ENCODE measurements at places on chromosomes 2 and 18. TPM values are rescaled to one million over a fixed set of nuclear protein-coding genes. Genes with fewer than 3 reads are reported as not detected.
A peak's percentile ranks its signal among the peaks of the same experiment; 100 is the strongest.

Gene LRATD1
- not detected for total RNA-seq

Gene SNX17
- total RNA-seq = 74.5 TPM

Gene MROH2A
- not detected for total RNA-seq

Gene DYNAP
- total RNA-seq = not detected

Gene ECEL1
- total RNA-seq = 0.72 TPM

Gene G6PC2
- not detected for total RNA-seq

Gene SKOR2
- not detected for total RNA-seq

Gene HMSD
- 1.6 TPM for total RNA-seq

- H3K4me1 ChIP-seq = peaks cover 21% of the 10 kb centered on the region
- no peaks in the 10 kb centered on the region for H3K27me3 ChIP-seq
- no peaks in the 10 kb centered on the region for H3K36me3 ChIP-seq
- H3K27ac ChIP-seq = peak overlapping the region; percentile 82
- peak; percentile 57 for DNase-seq
Measured at GRCh38 chr2:176931588-176932563, 280.7 kb upstream of the HNRNPA3 start.

DNA sequence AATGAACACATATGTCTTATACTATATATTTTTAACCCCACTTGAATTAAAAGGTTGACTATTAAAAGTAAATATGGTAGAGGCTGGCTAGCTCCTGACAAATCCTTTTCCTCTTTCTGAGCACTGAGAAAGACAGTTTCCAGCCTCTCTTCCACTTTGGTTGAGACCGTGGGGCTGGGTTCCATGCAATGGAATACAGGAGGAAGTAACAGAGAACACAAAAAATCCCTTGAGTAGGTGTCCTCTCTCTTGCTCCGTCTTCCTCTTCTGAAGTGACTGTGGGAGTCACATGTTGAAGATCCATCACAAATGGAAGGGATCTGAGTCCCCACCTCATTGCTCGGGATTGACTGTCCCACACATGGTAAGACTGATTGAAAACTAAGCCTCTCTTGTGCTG is 36.6 kb upstream of the SIGLEC15 start:
- no peaks in the 10 kb centered on the region for H3K36me3 ChIP-seq
- no peaks in the 10 kb centered on the region for H3K27me3 ChIP-seq
- H3K4me3 ChIP-seq = no peak overlapping the region
- H3K4me1 ChIP-seq = peaks cover 3% of the 10 kb centered on the region

GRCh38 chr2:37250869-37251740 is 19.6 kb downstream of the NDUFAF7 start:
- H3K4me3 ChIP-seq = no peak overlapping the region
- no peaks in the 10 kb centered on the region for H3K27me3 ChIP-seq
- no peak overlapping the region for H3K27ac ChIP-seq
- no peak for DNase-seq

DNA sequence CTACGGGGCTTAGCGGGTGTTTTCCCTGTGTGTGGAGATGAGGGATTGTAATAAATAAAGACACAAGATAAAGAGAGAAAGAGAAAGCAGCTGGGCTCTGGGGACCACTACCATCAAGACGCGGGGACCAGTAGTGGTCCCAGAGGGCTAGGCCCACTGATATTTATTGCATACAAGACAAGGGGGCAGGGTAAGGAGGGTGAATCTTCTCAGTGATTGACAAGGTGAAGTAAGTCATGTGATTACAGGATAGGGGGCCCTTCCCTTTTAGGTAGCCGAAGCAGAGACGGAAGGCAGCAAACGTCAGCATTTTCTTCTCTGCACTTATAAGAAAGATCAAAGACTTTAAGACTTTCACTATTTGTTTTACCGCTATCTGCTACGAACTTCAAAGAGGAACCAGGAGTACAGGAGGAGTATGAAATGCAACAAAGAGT is 4.5 kb upstream of the GAL3ST2 start:
- H3K27ac ChIP-seq = peak overlapping the region; percentile 65
- no peaks in the 10 kb centered on the region for H3K36me3 ChIP-seq
- DNase-seq = peak; percentile 73
- no peaks in the 10 kb centered on the region for H3K27me3 ChIP-seq
- H3K4me1 ChIP-seq = peaks cover 12% of the 10 kb centered on the region

DNA sequence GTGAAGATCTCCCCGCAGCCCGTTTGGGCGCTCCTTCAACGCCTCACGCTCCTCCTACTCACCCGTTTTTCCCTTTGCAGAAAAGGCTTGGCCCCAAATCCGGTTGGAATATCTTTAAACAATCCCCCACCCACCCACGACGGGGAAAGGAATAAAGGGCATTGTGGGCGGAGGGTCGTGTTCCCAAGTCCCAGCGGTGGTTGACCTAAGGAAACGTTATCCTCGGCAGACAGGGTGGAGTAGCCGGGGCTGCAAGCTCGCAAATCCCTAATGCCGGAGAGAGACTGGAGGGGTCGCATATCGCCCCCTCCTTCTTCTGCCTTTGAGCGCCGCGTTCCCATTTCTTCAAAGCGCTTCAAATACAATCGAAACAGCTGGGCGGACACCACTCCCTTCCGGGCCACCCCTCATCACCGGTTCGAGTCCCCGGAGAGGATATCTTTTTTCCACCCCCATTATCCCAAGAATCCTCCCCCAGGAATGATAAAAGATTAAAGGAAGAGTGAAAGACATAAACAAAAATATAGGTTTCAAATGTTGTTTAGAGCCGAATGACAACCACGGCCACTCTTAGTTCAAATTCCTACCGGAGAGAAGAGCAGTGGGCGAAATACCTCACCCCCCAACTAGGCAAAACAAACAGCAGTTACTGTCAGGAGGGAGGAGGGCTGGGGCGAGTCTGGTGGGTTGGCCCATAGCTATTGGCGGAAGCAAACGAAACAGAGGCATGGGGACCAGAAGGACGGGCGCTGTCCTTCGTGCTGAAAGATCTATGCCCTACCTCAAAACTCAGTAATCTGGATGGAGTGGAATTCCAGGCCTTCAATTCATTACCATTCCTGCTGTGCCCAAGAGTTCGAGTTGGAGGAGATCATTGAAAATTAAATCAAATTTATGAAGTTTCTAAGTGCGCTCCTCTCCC is 2.8 kb upstream of the GAD1 start:
- H3K4me3 ChIP-seq = no peak overlapping the region
- DNase-seq = peak; percentile 59
- H3K27me3 ChIP-seq = peaks cover 58% of the 10 kb centered on the region
- no peak overlapping the region for H3K27ac ChIP-seq
- peaks cover 33% of the 10 kb centered on the region for H3K4me1 ChIP-seq
- H3K36me3 ChIP-seq = no peaks in the 10 kb centered on the region

GRCh38 chr2:20241973-20242726 is 17.2 kb upstream of the SDC1 start:
- H3K4me3 ChIP-seq = peak overlapping the region; percentile 47
- peaks cover 2% of the 10 kb centered on the region for H3K27me3 ChIP-seq
- peak; percentile 43 for DNase-seq
- no peak overlapping the region for H3K27ac ChIP-seq
- peaks cover 5% of the 10 kb centered on the region for H3K36me3 ChIP-seq

DNA sequence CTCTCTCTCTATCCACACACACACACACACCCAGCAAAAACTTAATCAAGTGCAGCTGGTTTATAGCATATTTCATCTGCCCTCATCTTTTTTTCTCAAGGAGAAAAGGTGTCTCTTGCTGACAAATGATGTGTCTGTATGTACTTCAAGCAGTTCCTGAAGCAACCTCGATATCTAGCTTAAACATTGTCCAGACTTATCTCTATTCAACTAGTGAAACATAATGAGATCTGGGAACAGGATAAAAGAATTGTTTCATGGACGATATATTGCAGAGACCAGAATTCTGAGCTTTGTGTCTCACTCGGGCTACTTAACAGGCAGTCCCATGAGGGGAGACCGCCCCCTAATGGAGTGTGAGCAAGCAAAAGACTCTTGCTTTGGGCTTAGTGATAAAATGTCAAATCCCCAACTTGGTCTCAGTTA is 929.2 kb upstream of the SOX11 start:
- peak; percentile 21 for DNase-seq
- H3K27ac ChIP-seq = no peak overlapping the region
- H3K4me3 ChIP-seq = no peak overlapping the region
- H3K36me3 ChIP-seq = no peaks in the 10 kb centered on the region
- H3K4me1 ChIP-seq = no peaks in the 10 kb centered on the region

DNA sequence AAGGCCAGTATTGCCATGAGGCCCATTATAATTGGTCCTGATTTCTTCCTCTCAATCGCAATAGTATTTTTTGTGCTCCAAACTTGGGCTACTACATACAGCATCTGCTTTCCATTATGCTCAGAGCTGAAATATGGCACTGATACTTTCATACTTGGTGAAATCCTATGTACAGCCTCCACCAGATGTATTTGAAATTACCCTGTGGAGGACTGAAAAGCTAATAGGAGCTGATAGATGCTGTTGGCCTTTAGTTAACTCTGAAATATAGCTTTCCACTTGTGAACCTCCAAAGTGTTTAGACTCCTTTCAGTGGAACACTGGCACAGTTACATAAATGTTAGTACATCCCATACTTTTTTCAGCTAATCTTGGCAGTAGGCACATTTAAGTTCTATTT is 205.7 kb downstream of the NEDD4L start:
- no peaks in the 10 kb centered on the region for H3K27me3 ChIP-seq
- H3K36me3 ChIP-seq = no peaks in the 10 kb centered on the region
- H3K27ac ChIP-seq = no peak overlapping the region

DNA sequence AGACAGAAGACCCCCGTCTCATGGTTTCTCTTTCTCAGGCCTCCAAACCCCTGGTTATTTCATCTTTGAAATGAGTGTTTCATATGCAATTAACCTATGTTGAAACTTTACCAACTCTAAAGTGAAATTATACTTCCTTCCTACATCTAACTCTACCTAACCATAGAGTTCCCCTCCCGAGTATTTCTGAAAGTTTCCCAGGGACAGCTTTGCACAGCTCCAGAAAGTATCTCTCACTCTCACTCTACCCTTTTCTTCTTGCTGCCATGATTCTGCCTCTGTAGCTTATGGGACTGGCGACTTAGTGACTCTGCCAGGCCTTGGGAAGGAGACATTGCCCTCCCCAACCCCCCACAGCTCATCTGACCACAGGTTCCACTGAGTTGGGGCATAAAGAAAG is 107.9 kb downstream of the B3GNT2 start:
- H3K4me3 ChIP-seq = peak overlapping the region; percentile 36
- H3K36me3 ChIP-seq = peaks cover 5% of the 10 kb centered on the region
- peak overlapping the region; percentile 98 for H3K27ac ChIP-seq

DNA sequence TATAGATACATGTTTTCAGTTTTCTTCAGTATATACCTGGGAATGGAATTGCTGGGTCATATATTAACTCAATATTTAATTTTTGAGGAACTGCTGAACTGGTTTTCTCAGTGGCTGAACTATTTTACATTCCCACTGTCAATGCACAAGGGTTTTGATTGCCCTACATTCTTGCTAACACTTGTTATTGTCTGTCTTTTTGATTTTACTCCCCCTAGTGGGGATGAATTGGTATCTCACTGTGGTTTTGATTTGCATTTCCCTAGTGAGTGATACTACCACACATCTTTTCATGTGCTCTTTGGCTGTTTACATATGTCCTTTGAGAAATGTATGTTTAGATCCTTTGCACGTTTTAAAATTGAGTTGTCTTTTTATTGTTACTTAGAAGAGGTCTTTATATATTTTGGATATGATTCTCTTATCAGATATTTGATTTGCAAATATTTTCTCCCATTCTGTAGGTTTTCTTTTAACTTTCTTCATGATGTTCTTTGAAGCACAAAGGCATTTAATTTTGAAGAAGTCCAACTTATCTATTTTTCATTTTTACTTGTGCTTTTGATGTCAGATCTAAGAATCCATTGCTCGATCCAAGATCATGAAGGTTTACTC is 36.2 kb downstream of the ASB1 start:
- no peak overlapping the region for H3K27ac ChIP-seq
- no peaks in the 10 kb centered on the region for H3K27me3 ChIP-seq
- no peaks in the 10 kb centered on the region for H3K36me3 ChIP-seq
- H3K4me1 ChIP-seq = no peaks in the 10 kb centered on the region
- no peak overlapping the region for H3K4me3 ChIP-seq
- no peak for DNase-seq

DNA sequence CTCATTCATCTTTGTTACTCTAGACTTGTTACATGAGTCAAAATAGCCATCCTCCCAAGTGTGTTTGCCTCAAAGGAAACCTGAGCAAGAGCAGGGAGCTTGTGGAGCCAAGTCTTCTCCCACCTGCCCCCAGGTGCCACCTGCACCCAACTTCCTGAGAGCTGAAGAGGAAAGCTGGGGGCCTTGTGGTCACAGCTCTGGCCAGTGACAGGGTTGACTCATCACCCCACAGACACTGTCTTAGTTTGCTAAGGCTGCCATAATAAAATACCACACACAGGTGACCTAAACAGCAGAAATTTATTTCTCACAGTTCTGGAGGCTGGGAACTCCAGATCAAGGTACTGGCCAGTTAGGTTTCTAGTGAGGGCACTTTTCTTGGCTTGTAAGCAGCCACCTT is 99.6 kb downstream of the TPGS2 start:
- no peak overlapping the region for H3K4me3 ChIP-seq
- H3K4me1 ChIP-seq = no peaks in the 10 kb centered on the region
- no peaks in the 10 kb centered on the region for H3K36me3 ChIP-seq
- H3K27me3 ChIP-seq = peaks cover 3% of the 10 kb centered on the region
- no peak overlapping the region for H3K27ac ChIP-seq
- no peak for DNase-seq

DNA sequence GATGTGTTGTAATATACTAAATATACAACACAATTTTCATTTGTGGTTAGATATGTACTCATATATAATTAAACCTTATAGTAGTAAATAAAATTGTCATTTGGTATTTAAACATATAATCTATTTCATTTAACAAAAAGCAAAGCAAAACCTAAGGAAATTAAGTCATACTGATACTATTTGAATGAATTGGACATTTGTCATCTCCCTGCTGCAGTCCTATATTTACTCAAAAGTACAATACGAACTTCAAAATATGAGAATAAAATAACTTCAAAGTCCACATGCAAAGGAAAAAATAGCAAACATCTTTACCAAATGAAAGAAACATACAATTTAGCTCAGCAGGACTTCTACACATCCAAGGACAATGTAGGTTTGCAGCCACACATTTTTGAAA is 11.8 kb upstream of the HAT1 start:
- no peaks in the 10 kb centered on the region for H3K4me1 ChIP-seq
- no peak overlapping the region for H3K4me3 ChIP-seq
- no peak for DNase-seq
- no peaks in the 10 kb centered on the region for H3K27me3 ChIP-seq

GRCh38 chr2:238942080-238942725 is 94.3 kb downstream of the TWIST2 start:
- no peaks in the 10 kb centered on the region for H3K36me3 ChIP-seq
- no peak for DNase-seq
- no peak overlapping the region for H3K4me3 ChIP-seq
- H3K27me3 ChIP-seq = no peaks in the 10 kb centered on the region
- H3K27ac ChIP-seq = no peak overlapping the region
